Mucosa of gallbladder (tissue), 1 donor: ENCODE measurements at places on chromosomes 1 and 21.
A peak's percentile ranks its signal among the peaks of the same experiment; 100 is the strongest.

DNA sequence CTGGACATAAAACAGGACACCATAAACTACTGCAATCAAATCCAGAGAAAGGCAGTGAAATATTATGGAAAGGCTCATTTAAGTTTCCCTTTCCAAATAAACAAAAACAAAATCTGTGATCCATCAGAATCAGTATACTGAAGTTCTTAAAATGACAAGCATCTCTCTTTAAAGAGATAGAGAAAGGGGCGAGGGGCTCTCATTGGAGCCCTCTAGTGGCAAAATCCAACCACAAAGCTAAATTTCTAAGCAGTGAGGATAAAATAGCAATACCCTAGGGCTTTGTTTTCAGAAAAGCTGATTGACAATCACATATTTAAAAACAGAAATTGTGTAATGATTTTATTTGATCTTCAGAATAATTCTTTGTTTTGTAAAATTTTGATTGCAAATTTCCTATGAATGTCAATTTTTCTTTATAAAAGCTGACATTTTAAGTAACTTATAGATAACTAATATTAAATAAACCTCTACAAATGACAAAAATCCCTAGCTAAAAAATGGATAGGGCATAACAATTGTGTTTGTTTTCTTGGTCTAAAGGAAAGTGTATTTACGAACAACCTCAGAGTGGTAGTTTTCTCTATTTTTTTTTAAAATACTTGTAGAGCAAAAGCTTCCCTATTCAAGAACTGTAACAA lies 138.2 kb downstream of the COL24A1 start:
- DNase-seq: peak; percentile 16

- no peak for DNase-seq
These were observed 49.0 kb upstream of the LRP8 start for GRCh38 chr1:53376742-53377437.

GRCh38 chr1:62436039-62436465 lies 797 bp upstream of the USP1 start:
- DNase-seq: peak; percentile 98

GRCh38 chr1:33821291-33821690 lies 42.6 kb upstream of the HMGB4 start:
- no peak for DNase-seq

DNA sequence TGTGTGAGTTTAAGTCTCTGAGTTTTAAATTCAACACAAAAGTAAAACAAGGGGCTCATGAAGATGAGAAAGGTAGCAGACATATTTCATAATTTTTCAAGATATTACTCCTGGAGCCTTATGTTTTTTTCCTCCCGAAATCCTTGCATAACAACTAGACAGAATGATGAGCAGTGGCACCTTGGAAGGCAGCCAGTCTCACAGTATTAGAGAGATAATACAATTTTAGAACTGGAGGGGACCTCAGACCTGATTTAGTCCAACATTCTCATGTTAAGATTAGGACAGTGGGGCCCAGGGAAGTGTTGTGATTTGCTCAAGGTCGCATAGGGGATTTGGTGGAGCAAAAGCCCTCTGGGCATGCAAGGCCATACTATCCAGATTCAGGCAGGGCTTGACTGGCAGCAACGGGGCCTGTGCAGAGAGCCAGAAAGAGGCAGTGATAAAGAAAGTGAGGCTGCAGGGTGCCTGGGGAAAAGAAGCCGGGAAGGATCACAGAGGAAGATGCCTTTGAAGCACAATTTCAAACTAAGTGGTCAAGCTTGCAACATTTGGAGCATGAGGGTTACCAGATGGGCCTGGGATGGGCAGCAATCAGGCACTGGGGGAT lies 31.4 kb upstream of the BCL9 start:
- DNase-seq: no peak
